ENCODE measurements at places on chromosomes 6 and 20.

DNA sequence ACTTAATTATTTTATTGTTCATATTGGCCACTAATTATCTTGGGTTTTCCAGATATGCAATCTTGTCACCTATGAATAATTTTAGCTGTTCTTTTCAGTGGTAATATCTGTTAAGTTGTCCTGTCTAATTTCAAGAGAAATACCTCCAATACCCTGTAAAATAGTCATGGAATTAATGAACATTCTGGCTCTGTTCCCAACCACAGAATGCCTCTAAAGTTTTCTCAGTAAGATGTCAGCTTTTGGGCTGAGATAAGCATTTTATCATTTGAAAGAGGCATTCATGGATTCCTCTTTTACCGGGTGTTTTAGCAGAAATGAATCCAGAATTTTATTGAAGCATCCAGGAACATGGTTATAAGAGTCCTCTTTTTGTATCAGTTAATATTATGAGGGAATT, 109.3 kb downstream of the WDR27 start:
- no peak for DNase-seq

- no peak for DNase-seq
These were observed 55.3 kb upstream of the LY86 start for GRCh38 chr6:6533176-6533575.

- no peak for DNase-seq
These were observed 152.0 kb downstream of the TSHZ2 start for GRCh38 chr20:53124075-53124551.

- no peak for DNase-seq
These were observed 42.7 kb upstream of the HCRTR2 start for GRCh38 chr6:55131616-55132015.

DNA sequence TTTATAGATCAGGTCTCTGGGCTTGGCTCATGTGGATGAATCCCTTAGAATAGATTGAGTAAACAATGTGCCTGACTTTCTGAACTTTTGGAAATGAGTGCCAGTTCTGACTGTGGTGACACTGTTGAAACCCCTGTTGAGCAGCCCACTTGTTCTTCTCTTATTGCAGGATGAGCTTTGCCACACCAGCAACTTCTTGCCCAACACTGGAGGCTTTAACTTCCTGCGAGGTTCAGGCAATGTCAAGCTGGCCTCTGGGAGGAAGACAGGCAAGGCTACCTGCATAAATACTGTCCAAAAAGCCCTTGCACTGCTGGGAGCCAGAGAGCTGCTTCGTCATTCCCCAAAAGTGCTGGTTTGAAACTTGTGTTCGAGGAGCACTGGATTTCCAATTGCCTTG, 32.8 kb upstream of the SMIM8 start:
- DNase-seq, result no peak

- no peak for DNase-seq
These were observed 37.5 kb downstream of the FKBP5 start for GRCh38 chr6:35651244-35651643.

- DNase-seq, result no peak
These were observed 31.4 kb downstream of the FOXP4 start for GRCh38 chr6:41577356-41578216.

- DNase-seq, result no peak
These were observed 299.6 kb downstream of the TAF4 start for GRCh38 chr20:61765871-61766654.

GRCh38 chr20:38253571-38253970, 7.0 kb downstream of the KIAA1755 start:
- DNase-seq, result no peak

DNA sequence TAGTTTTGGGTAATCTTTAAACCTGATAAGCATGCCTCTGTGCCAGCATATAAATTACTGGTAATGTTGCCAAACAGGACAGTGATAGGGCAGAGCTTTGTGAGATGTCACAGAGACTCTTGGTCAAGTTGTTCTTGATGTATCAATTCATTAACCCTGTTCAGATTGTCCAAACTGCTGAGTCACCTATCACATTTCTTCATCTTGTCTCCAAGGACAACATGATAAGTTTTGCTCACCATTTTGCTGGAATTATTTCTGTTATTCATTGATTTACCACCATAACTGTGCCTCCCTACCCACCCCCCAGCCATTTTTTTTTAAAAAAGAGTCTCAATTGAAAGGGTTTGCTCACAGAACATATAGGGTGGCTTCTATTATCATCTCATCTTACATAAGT, 19.5 kb upstream of the GMNN start:
- no peak for DNase-seq

DNA sequence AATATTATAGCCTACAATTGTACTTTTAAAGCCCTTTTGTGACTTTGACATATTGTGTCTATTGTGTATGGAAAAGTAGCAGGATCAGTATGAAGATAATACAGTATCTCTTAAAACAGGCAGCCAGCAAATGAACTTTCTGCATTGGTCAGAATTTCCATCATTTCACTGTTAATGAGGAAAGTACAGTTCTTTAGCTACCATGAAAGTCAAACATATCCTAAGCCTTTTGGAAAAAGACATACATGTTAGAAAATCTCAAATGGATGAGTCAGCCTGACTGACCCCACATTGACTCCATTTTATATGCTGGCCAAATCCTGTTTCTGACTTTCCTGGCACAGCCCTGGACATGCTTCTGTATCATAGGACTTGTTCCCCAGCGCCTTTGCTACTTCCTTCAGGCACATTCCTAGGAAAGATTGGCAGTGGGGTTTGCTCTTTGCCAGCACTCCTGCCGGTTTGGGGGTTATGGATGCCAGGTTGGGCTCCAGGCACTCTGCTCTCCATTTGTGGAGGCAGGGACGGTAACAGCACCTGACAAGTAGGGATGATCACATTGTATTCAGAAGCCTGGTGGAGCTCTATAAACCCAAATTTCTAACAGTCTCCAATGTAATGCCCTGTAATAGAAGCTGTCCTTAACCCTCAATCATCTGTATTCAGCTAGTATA, 43.7 kb downstream of the TOP1 start:
- no peak for DNase-seq

DNA sequence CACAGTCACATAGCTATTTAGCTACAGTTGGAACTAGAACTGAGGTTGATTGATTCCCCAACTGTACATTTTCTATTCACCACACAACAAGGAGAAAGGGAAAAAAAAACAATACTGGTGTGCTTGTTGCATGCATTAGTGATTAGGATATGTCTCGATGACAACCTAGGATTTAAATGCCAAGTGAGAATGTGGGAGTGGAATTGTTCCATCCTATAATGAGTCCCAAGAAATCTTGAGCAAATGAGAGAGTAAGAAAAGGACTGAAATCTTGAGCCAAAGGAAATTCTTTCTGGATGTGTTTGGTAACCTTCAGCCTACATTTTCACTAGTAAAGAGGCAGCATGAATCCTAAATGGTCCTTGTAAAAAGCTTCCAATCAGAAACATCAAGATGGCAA, 232.7 kb downstream of the HIVEP2 start:
- DNase-seq, result no peak

GRCh38 chr6:38604700-38605099, 35.0 kb downstream of the BTBD9 start:
- DNase-seq, result no peak

GRCh38 chr20:63442100-63442493, 30.4 kb downstream of the KCNQ2 start:
- DNase-seq, result peak; percentile 55

DNA sequence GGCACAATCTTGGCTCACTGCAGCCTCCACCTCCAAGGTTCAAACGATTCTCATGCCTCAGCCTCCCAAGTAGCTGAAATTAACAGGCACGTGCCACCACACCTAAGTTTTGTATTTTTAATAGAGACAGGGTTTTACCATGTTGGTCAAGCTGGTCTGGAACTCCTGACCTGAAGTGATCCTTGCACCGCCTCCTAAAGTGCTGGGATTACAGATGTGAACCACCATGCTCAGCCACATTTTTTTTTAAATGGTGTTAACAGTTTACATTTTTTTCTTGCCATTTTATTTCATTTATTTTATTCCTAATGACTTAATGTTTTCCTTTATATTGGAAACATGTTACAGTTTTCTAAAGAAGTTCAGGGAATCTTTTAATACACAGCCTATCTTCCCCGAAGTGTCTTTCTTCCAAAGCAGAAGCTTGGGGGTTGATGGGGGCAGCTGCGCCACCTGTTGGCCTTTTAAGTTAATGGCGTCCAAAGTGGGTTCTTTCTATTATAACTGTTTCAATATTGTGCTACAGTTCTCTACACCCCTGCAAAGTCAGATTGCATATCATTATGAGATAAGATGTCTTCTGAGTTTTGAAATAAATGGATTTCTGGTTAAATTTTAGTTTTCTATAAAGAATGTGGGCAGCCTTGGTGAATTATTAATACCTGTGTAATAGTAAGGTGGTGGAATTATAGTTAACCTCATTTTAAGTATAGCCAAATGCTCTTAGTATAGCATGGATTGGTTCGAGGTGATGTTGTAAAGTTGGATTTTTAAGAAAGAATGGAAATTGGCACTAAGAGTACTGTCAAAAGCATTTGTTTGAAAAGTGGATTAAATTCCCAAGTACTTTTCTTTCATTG, 42.0 kb upstream of the PLCG1 start:
- peak; percentile 12 for DNase-seq

DNA sequence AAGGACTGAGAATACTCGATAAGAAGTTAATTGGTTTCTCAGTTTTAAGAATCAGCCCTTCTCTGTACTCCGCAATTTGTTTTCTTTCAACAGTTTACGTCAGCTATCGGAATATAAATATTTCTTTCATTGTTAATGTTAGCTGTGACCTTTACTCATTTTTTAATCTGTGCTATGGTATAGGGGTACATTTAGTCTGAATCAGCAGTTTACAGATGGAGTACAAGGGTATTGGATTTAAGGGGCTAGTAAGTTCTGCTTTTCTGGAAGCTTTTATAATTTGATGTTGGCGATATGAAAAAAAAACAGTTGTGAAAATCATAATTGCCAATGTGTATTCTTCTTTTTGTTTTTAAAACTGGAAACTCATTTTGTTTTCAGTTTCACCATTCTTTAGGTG, 23.0 kb downstream of the FAM135A start:
- DNase-seq, result no peak

GRCh38 chr6:5968817-5969734, 37.6 kb downstream of the NRN1 start:
- no peak for DNase-seq

- DNase-seq, result no peak
These were observed 225.1 kb downstream of the ERMARD start for GRCh38 chr6:169976301-169977081.

GRCh38 chr20:49045440-49046086, 549 bp upstream of the CSE1L start:
- DNase-seq, result no peak

GRCh38 chr6:151372164-151372563, 19.2 kb downstream of the ZBTB2 start:
- no peak for DNase-seq

GRCh38 chr6:38571721-38572120, 68.0 kb downstream of the BTBD9 start:
- no peak for DNase-seq

- DNase-seq, result no peak
These were observed 199.1 kb upstream of the BTBD3 start for GRCh38 chr20:11718474-11719094.

DNA sequence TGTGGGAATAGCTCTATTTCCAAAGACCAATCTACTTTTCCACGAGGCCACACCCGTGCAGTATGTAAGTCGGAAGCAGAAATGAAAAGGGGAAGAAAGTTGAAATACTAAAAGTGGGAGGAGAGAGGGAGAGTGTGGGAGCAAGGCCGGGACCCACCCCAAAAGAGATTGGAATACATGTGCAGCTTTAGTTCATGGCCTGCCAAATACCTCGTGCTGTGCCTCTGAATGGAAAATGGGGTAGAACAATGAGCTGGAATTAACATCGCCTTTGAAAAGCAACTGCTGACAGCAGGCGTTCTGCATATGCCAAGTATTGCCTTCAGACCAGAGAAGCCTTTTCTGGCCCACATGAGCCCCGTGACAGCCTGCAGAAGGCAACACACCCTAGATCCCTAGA, 155.6 kb downstream of the CD83 start:
- DNase-seq, result no peak
